ENCODE measurements at places on chromosomes 1 and 21.

DNA sequence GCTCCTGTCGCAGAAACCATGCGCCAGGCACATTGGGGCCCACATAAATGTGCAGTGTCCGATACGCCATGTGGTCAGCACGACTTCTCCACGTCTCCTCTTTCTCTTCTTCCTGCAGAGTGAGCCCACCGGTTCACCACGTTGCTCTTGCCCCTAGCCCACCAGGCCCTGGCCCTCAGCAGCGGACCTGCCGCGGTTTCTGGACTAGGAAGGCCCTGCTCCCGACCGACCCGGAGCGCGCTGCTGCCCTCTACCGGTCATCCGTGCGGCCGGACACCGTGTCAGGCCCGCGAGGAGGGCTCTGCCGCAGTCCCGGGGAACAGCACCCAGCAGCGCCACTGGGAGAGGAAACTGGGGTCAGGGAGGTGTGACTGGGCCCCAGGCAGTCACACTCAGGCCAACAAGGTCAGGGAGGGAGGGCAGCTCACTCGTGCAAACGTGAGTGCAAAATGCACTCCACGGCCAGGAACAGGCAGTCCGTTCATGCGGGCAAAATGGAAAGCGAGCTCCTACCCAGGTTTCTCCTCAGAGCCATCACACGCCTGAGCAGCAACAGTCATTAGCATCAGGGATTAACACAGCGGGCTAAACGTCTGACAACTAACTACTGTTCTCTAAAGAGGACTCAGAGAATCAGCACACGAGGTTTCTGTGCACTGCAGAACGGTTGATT, 13.7 kb downstream of the TLR5 start:
- peak; percentile 70 for DNase-seq

GRCh38 chr1:76083189-76083588, 8.6 kb downstream of the ST6GALNAC3 start:
- DNase-seq: no peak

GRCh38 chr1:32249831-32250525, 1.1 kb upstream of the LCK start:
- peak; percentile 86 for DNase-seq

DNA sequence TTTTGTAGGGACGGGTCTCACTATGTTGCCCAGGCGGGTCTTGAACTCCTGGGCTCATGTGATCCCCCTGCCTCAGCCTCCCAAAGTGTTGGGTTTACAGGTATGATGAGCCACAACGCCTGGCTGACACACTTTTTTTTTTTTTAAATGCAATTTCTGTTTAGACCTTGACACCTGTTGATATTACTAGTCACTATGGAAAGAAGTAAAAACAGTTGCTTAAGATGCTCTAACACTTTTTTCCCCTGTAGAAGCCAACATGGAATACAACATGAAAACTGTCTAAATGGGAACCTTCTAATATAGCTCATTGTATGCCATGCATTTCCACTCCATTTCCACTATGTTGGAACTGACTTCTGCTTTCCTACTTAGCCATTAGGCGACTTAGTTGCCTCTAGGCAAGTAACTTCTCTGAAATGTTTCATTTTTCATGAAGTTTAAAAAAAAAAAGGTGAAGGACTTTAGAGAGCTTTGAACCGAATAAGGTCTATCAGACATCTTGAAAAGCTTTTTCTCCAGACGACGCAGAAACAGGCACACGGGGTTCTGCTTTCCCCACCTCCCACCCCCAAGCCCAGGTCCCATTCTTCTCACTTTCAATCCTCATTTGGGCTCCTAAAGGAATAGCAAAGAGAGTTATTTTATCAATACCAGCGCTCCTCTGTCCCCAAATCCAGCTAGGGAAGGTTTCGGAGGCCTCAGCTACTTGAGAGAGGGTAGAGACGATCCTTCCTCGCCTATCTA, 648 bp upstream of the DR1 start:
- no peak for DNase-seq

GRCh38 chr1:27306071-27306470, 15.9 kb upstream of the TMEM222 start:
- no peak for DNase-seq

DNA sequence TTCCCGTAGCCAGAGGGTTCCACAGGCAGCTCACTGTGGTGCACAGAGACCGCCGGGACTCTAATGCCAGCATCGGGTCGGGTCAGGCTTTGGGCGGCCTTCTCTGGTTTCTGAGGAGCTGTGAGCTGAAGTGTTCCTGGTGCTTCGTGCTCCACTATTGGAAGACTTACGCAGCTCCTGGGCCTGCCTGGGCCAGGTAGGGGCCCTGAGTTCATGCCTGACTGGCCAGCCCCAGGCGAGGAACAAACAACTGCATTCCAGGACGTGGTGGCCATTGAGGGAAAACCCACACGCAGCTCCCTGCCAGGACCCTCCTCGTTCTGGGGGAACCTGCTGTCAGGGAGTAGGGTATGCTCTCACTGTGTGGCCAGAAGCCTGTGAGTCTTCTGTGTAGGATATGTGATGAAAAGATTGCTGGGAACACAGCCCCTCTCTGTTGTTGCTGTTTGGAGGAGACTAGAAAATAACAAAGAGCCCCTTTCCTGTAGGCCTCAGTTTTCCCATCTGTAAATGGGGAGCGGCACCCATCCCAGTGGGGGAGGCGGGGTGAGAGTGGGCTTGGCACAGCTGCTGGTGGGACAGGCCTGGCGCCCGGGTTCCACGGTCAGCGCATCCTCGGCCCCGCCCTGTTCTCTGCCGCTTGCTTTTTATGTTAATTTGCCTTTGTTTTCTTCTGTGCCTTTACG, 8.4 kb downstream of the RER1 start:
- no peak for DNase-seq

DNA sequence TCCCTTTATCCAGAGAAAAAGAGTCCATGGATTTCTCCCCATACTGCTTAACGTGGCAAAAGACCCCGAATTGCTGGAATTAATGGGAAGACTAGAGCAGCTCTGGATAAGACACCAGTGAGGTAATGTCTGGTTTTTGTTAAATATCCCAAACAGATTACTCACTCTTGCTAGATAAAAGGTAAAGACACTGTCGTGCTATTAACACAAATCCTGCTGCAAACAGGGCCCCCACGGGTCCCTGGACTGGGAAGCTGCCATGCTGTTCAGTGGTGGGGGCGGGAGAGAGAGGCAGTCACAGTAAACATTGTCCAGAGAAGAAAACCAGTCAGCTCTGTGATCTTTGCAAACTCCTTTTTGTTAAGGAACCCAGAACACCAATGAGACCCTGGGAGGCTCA, 15.2 kb upstream of the SRP9 start:
- DNase-seq: no peak

GRCh38 chr1:244384066-244384465, 67.6 kb downstream of the ADSS2 start:
- DNase-seq: no peak

DNA sequence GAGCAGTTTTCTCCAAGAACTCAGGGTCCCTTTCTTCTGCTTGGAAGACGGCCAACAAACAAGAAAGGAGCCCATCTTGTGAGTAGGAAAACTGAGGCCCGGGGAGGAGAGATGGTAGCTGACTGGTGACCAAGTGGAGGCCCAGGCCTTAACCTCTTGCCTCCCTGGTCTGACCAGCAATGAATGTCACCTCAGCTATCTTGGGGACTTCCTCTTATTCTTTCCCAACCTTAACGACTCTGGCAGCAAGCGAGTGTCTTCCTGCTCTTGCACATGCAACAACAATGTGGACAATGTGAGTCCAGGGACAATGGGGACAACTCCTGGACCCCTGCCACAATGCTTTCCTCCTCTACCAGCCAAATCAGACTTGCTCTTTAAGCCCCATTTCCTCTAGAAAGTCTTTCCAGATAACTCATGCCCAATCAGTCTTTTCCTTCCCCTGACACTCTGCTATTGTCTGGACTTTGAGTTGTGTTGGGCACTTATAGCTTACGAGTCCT, 12.6 kb downstream of the HSPG2 start:
- DNase-seq: no peak

- no peak for DNase-seq
Observed at GRCh38 chr1:97252076-97252475, 530.5 kb downstream of the PTBP2 start.

GRCh38 chr1:94560333-94560732, 18.8 kb upstream of the F3 start:
- no peak for DNase-seq

DNA sequence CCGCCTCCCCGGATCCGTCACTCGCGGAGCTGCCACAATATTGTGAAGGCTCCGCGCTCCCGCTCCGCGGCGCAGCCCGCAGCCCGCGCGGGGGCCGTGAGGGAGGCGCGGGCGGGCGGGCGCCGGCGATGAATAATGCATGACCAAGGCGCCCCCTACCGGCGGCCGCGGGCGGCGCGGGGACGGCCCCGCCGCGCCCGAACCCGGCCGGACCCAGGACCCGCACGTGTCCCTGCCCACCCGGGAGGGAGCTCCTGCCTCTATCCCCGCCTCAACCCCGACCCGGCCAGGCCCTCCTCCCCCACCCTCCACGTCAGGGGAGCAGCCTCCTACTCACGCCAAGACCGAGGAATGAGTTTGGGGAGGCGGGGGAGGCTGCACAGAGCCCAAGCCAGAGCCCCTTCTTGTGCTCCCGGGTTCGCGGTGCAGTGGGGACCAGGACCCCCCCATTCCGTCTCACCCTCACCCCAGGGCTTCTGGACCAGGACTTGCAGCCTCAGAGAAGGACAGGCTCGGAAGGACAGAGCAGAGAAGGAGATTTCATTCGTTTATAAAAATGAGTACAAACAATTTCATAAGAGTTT, 70.8 kb upstream of the CASZ1 start:
- peak; percentile 82 for DNase-seq

DNA sequence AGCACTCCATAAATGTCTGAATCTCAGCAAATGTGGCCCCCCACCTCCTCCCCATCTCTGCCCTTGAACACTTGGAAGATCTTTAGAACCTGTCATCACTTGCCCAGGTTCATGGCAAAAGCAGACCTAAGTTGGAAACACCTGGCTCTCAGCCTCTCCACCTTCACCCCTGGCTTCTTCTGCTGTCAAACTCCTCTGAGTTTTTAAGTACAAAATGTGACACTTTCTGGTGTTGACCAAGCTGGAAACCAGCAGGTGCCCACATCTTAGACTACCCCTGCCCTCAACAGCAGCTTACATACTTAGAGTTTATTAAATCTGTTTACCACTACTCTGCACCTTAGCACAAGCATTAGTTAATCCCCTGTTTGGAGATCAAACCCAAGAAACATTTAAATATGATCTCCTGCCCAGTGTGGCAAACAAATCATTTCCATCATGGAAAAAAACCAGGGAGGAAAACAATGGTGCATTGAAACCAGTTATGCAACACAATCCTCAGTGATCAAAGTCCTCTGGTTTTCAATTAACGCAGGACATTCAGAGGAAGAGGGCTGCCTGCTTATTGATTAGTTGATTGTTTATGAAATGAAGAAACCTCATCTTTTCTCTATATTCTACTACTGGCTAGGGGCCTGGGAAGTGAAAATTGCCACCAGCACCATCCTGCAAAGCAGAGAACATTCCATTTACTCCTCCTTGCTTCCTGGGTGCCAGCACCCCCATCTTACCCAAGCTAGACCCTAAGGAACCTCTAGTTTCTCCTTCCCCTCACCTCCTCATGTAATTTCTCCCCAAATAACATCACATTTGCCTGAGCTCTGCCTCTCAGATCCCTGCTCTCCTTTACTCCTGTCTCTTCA, 139.4 kb upstream of the RAB4A start:
- DNase-seq: no peak

Measured in GM10248 (cell line).